ENCODE measurements at places on chromosomes 6 and 20.
A peak's percentile ranks its signal among the peaks of the same experiment; 100 is the strongest.

DNA sequence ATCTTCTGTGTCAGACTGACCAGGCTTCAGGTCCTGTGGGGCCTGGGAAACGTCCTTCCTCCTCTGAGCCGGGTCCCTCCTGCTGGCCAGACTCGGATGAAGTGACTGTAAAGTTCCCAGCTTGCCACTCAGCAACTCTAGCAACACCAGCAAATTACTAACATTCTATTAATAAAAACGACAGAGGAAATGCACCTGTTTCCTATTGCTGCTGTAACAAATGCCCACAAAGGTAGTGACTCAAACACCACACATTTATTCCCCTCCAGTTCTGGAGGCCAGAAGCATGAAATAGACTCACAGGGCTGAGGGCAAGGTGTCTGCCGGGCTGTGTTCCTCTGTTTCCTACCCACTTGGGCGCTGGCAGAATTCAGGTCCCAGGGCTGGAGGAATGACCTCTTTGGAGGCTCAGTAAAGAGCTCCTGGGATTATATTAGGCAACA is 48.8 kb downstream of the CTCFL start:
- no peak for DNase-seq

- DNase-seq, result no peak
Observed at GRCh38 chr20:43915211-43916072, 790 bp downstream of the TOX2 start.

- peak; percentile 17 for DNase-seq
Observed at GRCh38 chr6:106512048-106512967, 117.0 kb downstream of the RTN4IP1 start.

- DNase-seq, result no peak
Observed at GRCh38 chr6:51027283-51028065, 208.8 kb downstream of the TFAP2B start.

- DNase-seq, result no peak
Observed at GRCh38 chr6:113884011-113884410, 26.9 kb downstream of the MARCKS start.

DNA sequence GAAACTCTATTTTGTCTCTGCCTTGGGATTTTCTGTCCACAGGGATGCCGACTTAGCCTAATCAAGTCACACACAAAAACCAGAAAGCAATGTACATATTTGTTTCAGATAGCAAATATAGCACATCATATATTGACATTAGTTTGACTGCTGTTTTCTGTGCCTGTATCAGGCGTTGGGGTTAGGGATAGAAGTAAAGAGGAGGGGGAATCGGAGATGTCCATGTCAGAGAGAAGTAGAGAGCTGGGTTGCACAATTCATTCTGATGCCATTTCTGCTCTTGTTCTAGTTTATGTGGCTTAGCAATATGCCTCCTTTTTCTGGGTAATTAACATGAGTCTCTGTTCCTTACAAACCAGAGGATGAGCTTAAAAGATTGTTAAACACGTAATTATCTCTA is 14.7 kb upstream of the IPCEF1 start:
- no peak for DNase-seq

GRCh38 chr6:7559196-7559595 is 17.7 kb downstream of the DSP start:
- DNase-seq, result no peak

GRCh38 chr20:50356962-50357782 is 153.0 kb upstream of the PTPN1 start:
- DNase-seq, result no peak

All from Ammon's horn (tissue), 1 donor.